ENCODE measurements at places on chromosomes 4 and X.

- no peak for DNase-seq
Observed at GRCh38 chr4:78902298-78902697, 36.9 kb downstream of the PAQR3 start.

GRCh38 chr4:86942185-86942666 lies 7.4 kb downstream of the AFF1 start:
- DNase-seq, result no peak

DNA sequence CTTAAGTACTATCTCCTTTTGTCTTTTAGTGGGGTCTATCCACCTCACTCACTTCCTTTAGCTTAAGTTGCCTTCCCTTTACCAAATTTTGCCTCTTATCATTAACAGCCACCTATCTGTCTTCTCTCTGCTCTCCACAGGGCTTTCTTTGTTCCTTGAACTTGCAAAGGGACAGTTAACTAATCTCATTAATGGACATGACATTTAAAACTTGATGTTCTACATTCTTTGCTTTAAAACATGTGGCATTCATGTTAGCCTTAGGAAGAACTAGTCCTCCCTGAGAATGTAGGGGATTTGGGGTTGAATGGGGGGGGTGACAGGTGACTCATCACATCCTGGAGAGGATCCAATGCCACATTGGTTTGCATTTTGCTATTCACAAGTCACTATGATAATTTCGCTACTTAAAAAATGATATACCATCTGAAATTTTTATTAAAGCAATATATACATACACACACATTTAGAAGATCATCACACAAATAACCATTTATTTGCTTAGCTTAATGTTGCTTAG lies 41.0 kb upstream of the DMD start:
- no peak for DNase-seq

DNA sequence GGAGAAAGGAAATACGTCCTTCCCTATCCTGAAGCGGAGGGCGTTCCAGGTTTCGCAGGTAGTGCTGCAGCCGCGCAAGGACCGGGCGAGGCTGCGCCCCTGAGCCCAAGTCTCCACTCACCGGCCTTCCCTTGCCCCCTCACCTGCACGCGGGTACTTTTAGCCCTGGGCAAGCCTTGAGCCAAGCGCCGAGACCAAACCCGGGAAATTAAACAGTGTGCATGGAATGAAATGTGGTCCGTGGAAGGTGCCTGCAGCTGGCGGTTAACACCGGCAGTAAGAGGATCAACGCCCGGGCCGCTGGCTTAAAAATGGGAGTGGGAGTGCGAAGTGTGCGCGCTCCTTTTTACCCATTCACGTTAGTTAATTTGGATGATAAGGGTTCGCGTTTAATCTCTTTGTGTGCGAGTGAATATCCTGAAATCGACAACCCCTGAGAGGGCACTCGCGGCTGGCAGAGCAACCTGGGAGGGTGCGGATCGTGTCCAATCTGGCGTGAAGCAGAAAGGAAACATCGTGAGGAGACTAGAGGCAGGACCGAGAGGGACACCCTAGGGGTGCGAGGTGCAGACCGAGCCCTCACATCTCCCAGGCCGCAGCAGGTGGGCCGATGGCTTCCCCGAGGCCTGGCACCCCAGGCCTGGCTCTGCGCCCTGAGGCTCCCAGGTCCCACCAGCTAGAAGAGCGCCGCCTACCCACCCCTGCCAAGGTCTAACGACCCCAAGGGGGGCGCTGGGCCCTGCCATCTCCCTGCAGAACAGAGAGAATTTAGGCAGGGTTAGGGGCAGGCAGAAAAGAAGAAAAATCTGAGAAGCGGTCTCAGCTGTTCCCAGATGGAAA lies 2.0 kb upstream of the HELT start:
- DNase-seq, result no peak

GRCh38 chr4:166518315-166518714 lies 645.3 kb downstream of the TLL1 start:
- no peak for DNase-seq

- peak; percentile 50 for DNase-seq
Observed at GRCh38 chr4:2537011-2537830, 774 bp downstream of the FAM193A start.

DNA sequence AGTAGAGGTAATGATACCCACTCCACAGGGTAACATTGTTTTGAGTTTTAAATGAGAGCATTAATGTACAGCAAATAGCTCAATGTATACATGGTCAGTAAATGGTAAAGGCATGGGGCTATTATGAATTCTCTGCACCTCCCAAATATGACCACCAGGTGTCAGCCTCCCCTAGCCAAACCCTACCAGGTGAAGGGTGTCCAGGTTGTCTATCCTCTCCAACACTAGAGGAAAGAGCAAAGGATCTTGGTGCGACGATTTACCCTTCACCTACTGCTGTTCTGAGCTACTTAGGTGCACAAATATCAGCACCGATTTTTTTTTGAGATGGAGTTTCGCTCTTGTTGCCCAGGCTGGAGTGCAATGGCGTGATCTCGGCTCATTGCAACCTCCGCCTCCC lies 26.5 kb upstream of the XIAP start:
- DNase-seq, result peak; percentile 71

- DNase-seq, result no peak
Observed at GRCh38 chrX:3029129-3029528, 12.1 kb upstream of the ARSF start.

GRCh38 chrX:53682885-53683555 lies 3.5 kb downstream of the HUWE1 start:
- DNase-seq, result peak; percentile 42

- no peak for DNase-seq
Observed at GRCh38 chr4:27009539-27009938, 148.9 kb downstream of the STIM2 start.

DNA sequence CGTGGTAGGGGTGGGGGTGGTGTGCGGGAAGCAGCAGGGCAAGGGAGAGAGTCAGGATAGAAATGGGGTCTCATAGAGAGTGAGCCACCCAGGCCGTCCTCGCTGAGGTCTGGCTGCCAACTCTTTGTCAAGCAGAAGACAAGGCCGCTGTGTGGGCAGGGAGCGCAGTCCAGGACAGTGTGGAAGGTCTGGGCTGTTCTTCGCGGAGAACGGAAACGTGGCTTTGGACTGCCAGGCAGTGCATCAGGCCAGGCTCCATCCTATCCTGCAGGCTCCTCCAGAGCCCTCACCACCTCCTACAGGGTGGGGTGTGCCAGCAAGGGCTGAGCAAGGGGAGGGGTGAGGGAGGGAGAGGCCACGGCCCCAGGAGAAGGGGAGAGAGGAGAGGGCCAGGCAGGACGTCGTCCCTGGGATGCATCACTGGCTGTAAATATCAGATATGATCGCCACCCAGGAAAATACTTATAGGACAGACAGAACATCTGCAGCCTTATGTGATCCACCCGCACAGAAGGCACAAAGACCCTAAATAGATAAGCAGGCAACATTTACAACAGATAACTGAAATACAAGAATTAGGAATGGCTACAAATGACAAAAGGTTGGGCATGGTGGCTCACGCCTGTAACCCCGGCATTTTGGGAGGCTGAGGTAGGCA lies 85.3 kb downstream of the ABLIM2 start:
- DNase-seq, result no peak

DNA sequence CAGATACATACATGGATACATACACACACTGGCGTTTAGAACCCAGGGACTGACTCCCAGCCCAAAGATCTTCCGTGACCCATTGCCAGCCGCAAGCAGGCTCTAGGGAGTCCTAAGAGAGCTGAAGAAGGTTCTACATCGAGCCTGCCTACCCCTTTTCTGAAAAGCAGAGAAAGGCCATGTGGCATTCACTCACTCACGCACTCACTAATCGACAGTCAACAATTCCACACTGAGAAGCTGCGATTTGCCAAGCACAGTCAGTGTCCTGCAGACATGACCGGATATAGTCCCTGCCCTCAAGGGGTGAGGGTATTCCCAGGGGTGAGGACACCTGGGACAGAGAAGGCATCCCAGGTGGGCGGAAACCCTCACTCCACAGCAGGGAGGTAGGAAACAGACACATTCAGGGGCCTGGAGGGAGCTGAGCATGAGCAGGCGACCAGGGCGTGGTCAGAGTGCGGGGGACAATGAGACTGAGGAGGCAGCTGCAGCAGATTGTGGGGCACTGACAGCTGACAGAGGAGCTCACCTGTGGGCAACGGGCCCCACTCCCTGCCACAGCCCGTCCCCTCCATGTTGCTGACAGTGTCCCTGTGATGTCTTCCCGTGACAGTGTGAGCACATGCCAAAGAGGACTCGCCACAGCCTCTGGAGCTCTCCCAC lies 13.2 kb upstream of the MAN2B2 start:
- DNase-seq, result no peak

GRCh38 chr4:140777894-140778293 lies 21.7 kb upstream of the TBC1D9 start:
- no peak for DNase-seq

DNA sequence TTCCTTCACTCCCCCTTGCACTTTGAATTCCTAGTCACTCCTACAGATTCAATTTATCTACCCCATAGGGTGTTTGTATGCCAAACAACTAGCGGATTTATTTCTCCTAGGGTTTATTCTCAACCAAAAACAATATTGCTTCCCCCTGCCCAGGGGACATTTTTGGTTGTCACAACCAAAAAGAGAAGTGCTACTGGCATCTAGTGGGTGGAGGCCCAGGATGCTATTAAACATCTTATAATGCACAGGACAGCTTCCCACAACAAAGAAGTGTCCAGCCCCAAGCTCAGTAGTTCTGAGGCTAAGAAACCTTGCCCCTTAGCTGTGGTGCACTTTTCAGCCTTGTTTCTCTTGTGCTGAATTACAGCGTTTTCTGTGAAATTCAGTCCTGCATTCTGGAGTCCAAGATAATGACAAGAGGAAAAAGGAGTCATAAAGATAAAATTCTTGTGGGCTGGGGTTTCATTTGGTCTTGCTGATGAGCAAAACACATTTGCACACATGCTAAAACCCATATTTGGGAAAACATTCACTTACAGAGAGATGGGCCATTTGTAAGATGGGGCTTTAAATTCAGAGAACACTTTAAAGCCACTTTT lies 11.2 kb upstream of the SYTL4 start:
- no peak for DNase-seq

DNA sequence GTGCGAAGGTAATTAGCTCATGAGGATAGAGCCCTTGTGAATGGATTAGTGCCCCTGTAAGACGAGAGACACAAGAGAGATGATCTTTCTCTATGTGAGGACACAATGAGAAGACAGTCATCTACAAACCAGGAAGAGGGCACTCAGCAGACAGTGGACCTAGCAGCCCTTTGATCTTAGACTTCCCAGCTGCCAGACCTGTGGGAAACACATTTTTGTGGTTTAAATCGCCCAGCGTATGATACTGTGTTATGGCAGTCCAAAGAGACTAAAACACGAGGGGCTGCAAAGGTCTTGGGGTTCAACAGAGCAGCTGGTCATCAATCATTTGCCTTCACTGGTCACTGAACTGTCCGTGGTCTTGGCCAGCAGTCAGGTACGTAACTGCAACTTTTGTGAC lies 9.2 kb upstream of the SYNPO2 start:
- no peak for DNase-seq

- no peak for DNase-seq
Observed at GRCh38 chrX:116872931-116873330, 410.2 kb upstream of the CT83 start.

DNA sequence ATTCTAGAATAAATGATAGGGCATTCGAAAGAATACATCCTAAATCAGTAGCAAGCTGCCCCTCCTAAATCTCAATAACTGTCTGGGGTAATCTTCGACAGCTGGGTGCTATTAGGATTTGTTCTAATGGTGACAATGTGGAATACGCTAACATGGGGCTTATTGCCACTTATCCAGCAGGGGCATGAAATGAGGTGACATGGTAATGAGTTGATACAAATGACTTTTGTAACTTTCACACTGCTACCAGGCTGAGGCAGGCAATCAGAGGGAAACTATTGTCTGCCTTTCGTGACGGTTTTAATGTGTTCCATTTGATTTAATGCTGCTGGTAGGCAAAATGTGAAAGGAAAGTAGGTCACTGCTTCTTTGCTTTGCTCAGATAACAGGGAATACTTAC lies 1047.4 kb upstream of the PABPC4L start:
- DNase-seq, result no peak

DNA sequence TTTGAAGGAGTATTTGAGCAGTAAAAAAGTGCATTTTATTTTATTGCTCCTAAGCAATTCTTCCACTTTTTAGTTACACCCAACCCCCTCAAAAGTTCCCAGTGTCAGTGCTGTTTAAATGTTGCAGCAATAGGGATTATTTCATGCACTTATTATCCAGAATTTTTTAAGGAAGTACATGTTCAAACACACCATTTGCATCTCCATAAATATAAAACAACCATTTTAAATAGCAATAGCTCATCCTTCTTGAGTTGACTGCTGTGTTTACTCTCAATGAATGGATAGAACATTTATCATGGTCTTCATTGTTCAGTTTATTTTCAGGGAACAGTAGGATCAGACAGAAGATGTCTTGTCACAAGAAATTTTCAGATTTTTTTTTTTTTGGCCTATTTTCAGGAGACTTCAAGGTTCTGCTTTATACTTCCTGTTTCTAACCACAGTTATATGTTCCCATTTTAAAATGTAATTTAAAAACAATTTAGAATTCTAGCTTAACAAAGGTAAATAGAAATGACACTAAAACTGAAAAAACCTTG lies 171.9 kb downstream of the TMA16 start:
- no peak for DNase-seq

All from CD4-positive, alpha-beta T cell treated with Interleukin-2 at 100 ng/mL for 4 hours (primary cell).